ENCODE measurements at places on chromosomes 3 and 15.

- no peak for DNase-seq
These were observed 40.3 kb upstream of the PARL start for GRCh38 chr3:183924956-183925355.

DNA sequence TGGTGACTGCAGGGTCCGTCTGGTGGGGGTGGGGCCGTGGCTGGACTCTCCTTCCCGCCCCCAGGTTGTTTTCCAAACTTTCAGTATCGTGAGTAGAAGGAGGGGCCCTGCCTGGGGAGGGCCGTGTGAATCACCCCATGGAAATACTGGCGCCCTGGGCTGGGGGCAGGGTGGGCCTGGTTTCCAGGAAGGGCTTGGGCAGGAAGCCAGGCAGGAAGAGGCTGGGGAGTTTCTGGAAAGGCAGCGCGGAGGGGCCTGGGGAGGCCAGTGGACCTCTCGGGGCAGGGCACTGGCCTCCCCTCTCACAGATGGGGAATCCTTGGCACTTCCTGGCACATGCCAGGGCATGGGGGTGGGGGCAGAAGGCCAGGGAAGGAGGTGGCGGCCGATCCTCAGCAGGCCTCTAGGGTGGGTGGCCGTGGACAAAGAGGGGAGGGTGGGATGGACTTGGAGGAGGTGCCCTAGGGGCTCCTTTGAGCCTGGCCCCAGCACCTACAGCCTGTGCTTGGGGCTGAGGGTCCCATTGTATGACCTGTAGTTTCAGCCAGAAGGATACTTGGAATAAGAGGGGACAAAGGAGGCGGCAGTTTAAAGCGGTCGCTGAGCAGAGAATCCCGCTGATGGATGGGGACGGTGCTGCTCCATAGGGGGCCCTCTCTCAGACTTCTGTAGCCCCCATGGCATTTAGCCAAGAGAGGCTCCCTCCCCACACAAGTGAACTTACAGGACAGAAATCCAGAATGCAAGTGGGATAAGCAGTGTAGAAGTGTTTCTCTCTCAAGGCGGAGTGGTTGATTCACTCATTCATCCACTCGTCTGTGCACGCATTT lies 56.5 kb upstream of the GATA2 start:
- DNase-seq, result no peak

GRCh38 chr3:143121241-143122088 lies 1.9 kb downstream of the CHST2 start:
- peak; percentile 60 for DNase-seq

DNA sequence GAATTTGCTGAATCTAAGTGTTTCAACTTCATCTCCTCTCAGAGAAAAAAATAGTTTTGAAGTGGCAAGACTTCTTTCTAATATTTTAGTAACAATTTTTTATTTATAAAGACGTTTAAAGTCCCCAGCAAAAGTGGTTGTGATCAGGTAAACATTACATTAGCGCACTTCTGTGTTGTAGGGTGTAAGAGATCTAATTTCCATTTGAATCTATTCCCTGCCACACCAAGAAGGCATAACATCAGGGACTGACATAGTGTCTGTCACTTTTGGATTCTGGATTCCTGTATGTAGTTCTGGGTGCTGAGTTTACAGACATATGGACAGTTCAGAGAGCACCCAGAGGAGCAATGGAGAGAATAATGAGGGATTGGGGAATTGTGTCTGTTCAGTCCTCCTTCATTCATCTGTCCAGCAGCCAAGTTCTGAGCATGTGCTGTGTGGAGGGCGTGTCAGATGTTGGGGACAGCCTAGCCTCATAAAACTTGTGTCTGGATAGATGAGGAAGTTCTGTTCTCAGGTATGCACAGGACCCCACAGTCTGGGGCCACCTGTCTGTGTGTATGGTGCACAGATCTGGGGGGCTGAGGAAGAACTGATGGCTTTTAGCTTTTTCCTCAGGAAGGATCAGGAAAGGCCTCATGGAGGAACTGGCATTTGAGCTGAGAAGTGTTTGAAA lies 65.6 kb downstream of the MAP2K5 start:
- no peak for DNase-seq

- no peak for DNase-seq
These were observed 13.4 kb upstream of the GHRL start for GRCh38 chr3:10306156-10306555.

GRCh38 chr3:54863366-54863765 lies 64.5 kb downstream of the LRTM1 start:
- DNase-seq, result no peak

DNA sequence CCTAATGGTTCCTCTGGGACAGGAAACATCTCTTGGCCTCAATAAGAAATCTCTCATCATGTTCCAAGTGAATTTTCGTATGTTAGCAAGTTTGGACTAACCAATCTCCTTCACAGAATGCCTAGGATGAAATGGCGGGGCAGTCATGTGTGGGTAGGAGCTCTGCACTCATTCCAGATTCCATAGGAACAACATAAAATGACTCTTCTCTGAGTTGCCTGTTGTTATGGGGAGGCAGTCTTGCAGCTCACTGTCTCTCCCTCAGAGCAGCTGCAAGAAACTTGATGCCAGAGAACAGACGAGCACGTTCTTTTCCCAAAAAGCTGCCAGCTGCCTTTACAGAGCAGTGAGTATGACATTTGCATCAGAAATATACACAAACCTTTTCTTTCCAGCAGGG lies 34.1 kb downstream of the SPATA12 start:
- DNase-seq, result no peak

DNA sequence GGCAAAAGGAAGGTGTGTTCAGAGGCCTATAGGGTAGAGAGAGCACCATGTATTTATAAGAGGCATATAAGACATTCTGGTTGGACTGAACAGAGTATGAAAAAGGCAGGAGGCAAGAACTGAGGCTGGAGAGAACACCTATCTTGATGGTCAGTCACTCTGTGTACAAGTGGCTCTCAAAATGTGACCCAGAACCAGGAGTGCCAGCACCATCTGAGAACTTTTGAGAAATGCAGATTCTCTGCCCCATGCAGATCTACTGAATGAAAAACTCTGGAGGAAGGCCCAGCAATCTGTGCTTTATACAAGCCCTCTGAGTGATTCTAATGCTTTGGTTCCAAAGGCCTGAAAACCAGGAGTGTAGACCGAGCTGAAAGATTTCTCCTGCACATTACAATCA lies 324.0 kb upstream of the IL12A start:
- no peak for DNase-seq

DNA sequence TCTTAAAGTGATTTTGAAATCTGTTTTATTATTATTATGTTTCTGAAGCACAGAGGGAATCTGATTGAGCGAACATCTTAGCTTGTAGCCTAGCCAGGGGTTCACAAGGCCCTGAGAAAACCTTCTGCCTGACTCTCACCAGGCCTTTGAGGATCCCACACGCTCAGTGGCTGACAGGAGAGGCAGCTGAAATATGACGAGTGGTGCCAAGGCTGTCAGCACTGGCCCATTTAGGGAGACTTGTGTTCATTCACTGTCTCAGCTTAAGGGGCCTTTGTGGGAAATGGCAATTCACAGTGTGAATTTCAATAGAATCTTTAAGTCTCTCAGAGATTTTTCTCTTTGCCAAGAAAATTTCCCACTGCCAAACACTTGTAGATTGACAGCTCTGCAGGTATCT lies 770.9 kb downstream of the TUSC7 start:
- no peak for DNase-seq

DNA sequence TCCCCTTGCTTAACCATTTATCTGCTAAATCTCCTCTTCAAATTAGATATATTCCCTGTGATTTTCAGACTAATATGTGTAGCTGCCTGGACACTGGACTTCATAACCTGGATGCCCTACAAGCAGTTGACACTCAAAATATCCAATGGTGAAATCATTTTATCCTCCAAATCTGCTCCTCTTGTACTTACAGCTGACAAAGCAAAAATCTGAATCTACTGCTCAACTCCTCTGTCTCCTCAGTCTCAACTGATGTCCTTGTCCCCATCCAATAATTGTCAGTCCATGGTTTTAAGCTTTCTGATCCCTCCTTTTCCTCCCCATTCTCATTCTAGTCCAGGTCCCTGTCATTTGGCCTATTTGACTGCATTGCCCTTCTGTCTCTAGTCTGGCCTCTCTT lies 411.8 kb downstream of the TBC1D5 start:
- DNase-seq, result no peak

DNA sequence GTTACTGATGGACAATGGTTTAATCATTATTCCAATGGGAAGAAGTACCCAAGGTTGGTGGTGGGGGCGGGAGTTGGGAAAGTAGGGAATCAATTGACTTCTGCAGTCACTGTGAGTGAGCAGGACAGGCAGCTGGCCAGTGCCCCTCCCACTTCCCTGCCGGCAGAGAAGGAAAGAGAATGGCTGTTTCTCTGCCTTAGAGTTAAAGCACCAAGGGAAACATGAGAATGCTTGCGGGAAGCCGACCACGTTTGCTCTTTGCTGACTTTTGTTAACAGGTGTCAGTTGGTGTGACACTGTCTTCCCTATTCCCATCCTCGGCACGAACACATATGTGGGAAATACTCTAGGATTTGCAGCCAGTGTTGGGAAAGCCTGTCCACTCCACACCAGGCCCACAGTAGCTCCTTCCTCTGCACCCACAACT lies 33.5 kb upstream of the MFSD1 start:
- DNase-seq, result no peak

- DNase-seq, result no peak
These were observed 112.6 kb upstream of the RNF7 start for GRCh38 chr3:141625506-141625905.

- DNase-seq, result no peak
These were observed 86.8 kb upstream of the PSMD6 start for GRCh38 chr3:64110071-64110470.

- DNase-seq, result no peak
These were observed 28.8 kb downstream of the ATG7 start for GRCh38 chr3:11300970-11301369.

GRCh38 chr3:42752441-42752840 lies 20.6 kb downstream of the CCDC13 start:
- no peak for DNase-seq

DNA sequence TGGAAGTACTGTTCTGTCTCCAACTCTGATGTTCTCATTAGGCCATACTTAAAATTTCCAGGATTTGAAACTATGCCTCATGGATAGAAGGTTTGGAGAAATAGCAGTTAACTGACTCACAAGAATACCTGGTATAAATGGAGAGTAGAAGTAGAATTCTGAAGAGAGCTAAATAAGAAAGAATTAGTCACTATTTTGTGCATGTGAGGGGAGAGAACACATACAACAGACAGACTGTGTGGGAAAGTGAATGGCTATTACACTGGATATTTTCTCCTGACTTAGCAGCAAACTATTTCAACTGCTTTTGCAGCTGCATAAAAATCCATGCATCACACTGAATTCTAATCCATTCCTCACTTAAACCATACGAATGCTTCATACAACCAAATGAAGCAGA lies 71.3 kb downstream of the C3orf70 start:
- DNase-seq, result no peak

DNA sequence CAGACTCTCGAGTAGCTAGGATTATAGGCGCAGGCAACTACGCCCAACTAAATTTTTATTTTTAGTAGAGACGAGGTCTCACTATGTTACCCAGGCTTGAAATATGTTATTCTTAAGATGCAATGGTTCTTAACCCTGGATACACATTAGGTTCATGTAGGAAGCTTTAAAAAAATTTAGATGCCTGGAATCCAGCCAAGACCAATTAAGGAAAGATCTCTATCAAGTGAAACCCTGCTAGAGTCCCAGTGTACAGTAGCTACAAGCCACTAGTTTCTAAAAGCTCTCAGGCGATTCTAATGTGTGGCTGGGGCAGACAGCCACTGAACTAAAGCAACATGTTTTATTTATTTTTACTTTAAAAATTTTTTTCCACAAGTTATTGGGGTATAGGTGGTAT lies 33.2 kb downstream of the TRIM69 start:
- no peak for DNase-seq

GRCh38 chr3:39414421-39414907 lies 7.9 kb downstream of the RPSA start:
- no peak for DNase-seq

DNA sequence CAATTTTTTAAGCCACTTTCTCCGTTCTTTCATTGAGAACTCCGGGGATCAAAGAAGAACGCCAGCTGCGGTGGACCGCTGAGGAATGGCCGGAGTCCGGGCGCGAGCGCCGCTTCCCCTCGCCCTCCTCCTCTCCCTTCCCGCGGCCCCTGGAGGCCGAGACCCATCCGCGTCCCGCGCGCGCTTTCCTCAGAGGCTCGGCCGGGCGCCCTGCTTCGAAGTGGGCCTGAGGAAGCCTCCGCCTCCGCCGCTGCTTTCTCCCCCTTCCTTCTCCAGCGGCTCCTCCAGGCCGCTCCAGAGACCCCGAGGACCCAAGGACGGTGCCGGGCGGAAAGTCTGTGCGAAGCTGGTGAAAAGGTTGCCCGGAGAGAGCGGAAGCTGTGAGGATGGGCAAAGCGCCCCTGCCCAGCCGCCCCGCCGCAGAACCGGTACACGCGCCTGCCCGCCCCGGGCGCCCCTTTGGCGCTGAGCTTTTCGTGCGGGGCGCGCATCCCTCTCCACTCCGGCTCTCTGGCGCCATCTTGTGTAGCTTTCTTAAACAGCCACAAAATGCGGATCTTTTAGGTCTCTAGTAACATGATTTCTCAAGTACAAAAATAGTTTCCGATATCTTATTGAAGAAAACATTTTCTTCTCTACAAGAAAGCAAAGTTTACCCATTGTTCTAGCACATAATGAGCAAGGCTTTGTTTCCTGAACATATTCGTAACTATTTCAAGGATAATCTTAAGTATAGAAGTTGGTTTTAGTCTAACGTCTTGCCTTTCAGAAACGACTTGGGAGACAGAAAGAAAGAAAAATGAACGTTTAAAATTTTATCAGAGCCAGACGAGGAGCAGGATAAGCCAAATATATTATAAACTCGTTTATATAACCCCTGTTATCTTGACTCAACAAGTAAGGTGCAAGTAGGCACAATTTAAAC lies 59.2 kb upstream of the FAM174B start:
- peak; percentile 66 for DNase-seq

GRCh38 chr3:126417981-126418530 lies 23.3 kb downstream of the CFAP100 start:
- DNase-seq, result no peak

DNA sequence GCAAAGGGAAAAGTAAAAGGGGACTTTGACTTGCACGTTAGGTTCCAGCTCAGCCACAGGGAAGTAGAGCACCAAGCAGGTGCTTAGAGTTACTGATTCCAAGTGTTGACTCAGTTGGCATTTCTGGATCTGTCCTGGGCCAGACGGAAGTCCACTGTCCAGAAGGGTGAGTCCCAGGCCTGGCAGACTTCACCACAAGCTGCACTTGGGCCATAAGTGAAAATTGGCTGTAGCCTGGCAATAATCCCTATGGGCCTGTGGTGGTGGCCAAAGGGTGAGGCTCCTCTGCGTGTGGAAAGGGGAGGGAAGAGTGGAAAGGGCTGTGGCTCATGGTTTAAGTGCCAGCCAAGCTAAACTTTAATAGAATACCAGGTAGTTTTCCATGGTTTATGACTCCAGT lies 121.5 kb downstream of the DTWD1 start:
- DNase-seq, result no peak

GRCh38 chr15:61076598-61077170 lies 152.4 kb downstream of the RORA start:
- no peak for DNase-seq

GRCh38 chr15:60583194-60583593 lies 104.3 kb upstream of the ICE2 start:
- no peak for DNase-seq

DNA sequence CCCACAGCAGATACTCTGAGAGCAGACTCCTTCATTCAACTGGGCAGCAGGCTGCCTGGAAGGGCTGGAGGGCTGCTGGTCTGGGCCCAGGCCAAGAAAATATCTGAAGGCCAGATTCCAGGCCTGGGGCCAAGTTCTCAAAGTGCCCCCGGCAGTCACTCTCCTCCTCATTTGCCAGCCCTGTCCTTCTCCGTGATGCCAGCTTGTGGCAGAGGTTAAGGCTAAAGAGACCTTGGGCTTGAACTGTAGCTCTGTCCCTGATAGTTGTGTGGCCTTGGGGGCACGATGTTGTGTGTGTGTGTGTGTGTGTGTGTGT lies 39.0 kb downstream of the FAM3D start:
- no peak for DNase-seq
